ENCODE measurements at places on chromosomes 12 and 14.

GRCh38 chr14:92453691-92454090 lies 59.9 kb upstream of the RIN3 start:
- DNase-seq: no peak

GRCh38 chr14:52043690-52044089 lies 25.2 kb downstream of the NID2 start:
- peak; percentile 71 for DNase-seq

DNA sequence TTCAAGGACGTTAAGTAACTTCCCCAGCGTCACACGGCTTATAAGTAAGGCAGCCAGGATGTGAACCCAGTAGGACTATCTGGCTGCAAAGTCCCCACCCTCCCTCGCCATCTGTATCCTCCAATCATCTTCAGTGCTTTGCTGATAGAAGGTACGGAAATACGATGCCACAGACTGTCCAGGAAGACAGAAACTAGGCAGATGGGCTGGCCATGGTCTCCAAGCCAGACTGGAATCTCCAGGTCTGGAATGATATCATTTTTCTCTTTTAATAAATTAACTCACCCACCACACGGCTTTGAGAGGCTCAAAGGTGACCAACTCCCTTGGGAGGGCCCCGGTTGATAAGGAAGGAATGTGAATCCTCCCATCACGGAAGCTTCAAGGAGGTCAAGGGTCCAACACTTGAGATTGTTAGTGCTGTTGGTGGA lies 16.3 kb upstream of the BDKRB1 start:
- DNase-seq: no peak

- no peak for DNase-seq
These were observed 9.5 kb upstream of the TNFAIP2 start for GRCh38 chr14:103113774-103114173.

DNA sequence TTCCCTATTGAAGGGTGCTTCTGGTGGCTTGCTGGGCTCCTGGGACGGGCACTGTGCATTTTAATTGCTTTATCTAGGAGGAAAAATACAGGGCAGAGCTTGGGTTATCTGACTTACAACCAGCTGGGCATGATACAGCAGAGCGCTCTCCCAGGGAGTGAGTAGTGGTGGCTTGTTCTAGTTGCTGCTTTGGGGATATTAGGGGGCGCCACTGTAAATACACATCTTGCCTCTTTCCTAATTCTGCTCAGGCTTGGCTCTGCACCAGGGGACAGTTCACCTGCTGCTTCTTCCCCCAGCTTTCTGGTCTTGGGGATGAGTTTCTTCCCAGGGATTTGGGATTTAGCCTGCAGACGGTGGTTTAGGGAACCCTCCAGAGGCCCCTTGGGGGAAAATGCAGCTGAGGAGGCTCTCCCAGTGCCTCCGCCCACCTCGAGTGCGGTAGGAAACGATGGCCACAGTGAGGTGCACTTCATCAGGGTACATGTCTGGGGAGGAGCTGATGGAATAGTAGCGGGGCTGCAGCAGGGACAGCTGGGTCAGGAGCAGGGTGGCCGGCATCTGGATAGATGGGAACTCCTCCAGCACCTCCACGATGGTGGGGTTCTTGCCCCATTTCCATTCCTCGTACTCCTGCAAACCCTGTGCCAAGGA lies 36.9 kb upstream of the FBXO21 start:
- no peak for DNase-seq

DNA sequence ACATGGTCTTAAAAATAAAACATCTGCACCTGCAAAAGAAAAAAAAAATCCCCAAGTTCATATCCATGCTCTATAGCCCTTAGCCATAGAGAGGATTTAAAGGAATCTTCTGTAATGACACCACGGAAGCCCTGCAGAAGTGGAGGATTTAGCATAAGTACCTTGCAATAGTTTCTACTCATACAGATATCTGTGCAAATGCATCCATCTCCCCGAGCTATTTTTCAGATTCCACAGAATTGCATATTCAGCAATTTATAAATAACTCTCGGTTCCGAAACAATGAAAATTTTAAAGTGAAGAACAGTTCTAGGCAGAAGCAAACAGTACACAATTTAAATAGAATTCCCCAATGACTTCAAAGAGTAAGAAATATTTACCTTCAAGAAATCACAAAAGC lies 424 bp downstream of the IGF1 start:
- DNase-seq: no peak

GRCh38 chr12:58067610-58068387 lies 126.4 kb downstream of the ATP23 start:
- DNase-seq: peak; percentile 57

- DNase-seq: peak; percentile 52
These were observed 210.9 kb downstream of the MED13L start for GRCh38 chr12:116066381-116067230.

GRCh38 chr12:18982226-18982949 lies 147.1 kb upstream of the PLEKHA5 start:
- no peak for DNase-seq

DNA sequence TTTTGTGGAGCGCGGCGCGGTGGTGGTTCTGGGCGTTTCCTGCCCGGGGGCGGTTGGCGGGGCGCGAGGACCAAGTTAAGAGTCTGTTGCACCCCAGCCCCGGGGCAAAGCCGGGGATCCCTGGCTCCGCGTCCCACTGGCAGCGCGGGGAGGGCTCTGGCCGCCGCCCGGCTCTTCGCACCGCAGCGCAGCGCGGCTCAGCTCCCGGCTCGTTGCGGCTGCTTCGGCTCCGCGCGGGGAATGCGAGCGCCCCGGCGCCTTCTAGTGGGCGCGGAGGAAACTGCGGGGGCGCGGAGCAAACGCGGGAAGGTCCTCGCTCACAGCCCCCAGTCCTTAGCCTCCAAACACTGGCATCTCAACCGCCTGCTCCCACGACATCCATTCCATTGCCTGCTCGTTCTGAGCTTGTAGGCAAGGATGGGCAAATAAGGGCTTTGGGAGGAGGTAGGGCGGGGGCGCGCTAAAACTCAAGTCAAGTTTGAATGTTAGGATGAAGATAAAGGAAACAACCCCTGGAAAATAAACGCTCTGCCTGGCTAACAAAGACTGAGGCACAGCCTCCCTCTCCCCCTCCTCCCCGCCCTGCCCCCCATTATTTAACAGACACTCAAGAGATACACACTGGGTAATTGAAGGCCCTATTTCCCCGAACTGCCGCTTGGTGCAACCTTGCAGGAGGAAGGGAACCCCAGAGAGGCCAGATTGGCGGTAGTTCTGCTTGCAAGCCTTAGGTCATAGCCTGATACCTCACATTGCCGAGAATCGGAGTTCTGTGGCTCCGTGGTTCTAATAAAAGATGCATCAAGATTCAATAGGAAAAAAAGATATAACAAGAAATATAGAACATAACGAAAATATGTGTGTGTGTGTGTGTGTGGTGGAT lies at the start of gene B4GALNT1:
Gene B4GALNT1 (minus strand): TSS at position 244 of the 883 bp plus-strand sequence. CDS start 1,069 bp downstream, outside the sequence.
- DNase-seq: peak; percentile 84

DNA sequence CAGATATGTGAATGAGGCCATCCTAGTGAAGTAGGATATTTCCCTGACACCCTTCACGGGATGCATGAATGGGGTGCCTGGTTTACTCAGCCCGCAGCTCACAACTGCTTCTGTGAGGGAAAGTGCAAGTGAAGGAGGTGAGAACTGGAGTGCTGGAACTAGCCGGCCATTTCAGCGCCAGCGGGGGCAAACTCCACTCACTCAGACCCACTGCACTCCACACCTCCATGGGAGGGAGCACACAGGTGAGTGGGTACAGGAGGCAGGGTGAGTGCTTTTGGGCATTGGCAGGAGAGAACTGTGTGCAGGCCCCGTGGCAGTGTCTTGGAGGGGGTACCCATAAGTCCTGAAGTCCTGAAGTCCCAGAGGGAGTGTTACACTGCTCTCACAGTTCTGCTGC lies 1008.4 kb downstream of the SLC6A15 start:
- DNase-seq: no peak

- DNase-seq: no peak
These were observed 146.7 kb downstream of the TSPAN9 start for GRCh38 chr12:3223601-3224529.

GRCh38 chr14:62322216-62322615 lies 560.0 kb downstream of the SNAPC1 start:
- DNase-seq: no peak

GRCh38 chr14:72014486-72014885 lies 82.3 kb downstream of the RGS6 start:
- DNase-seq: no peak

GRCh38 chr14:69573831-69574262 lies 824 bp downstream of the CCDC177 start:
- DNase-seq: no peak

DNA sequence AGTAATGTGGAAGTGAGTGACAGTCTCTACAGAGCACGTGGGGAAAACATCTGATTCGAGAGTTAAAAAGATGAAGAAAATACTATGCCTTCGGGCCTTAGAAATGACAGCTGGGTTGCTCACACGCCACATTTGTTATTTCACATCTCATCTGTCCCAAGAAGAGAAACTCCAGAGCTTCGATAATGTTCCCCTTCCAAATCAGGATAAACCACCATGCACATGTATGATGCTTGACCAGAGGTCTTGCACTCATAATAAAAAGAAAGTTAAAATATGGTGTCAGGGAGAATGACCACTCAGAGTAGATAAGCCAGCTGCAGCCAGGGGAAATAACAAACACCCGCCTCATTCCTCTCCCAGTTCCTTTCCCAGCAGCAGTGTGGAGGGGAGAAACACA lies 34.6 kb downstream of the NIN start:
- DNase-seq: no peak

DNA sequence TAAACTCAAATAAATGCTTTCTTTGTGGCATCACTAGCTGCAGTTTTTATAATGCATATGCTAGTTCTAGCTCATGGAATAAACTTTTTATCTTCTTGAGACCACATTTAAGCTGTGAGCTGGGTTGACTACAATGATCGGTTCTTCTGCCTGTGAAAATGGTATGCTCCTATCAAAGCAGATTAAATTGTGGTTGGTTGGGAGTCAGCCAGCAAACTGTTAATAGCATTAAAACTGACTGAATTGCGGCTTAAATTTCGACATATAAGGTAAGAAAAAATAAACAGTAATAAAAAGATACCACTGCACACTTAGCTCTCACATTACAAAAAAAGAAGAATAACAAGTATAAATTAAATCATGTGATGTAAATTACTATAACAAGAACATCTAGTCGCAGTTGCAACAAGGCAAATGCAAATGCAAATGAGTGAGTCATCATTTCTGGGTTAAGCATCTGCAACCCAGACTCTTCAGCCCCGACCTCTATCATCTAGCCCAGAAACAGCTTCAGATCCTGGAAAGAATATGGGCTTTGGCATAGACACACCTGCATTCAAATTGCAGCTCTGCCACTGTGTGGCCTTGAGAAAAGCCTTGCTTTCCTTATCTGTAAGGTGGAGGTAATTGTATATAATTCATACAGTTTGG lies 19.8 kb upstream of the DHRS7 start:
- no peak for DNase-seq

- peak; percentile 10 for DNase-seq
These were observed 45.3 kb upstream of the RAP1B start for GRCh38 chr12:68565391-68565903.

DNA sequence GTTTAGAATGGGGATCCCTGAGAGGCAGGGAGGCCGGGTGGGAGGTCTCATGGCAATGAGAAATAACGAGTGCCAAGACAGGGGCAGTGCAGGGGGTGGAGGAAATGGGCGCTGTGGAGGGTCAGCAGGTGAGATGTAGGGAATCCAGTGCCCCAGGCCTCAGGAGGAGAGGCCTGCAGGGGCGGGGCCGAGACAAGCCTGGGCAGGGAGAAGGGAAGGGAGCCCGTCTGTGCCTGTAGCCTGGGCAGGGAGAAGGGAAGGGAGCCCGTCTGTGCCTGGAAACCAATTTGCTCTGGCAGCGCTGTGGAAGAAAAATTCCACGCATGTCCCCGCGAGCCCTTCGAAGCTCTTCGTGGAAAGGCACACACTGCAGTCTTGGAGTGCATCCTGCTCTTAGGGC lies 10.6 kb upstream of the NCOR2 start:
- no peak for DNase-seq

DNA sequence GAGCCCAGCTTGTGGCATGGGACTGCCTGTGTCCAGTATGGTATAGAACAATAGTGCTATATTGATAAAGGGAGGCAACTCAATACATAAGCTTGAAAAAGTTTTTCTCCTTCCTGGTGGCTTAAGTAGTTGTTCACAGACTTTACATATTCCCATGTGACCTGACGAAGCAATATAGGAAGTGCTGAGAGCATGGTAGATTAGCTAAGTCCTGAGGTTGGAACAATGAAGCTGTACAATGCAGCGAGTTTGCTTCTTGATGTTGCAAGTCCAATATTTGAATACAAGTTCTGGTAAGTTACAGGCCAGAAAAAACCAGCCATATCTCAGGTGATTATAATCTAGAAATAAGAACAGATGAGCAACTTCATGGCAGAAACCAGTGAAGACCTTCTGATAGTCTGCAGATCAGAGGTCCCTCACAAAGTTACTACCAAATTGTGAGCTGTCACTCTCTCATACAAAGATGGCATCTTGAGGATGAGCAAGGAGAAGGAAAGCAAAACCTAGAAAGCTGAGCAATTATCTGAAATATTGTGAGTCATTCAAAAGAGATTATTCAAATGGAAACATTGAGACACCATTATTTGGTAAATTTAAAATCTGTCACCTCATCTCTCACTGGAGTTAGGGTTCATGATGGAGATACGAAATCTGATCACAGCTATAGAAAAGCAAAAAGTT lies 72.9 kb upstream of the BTG1 start:
- no peak for DNase-seq

- no peak for DNase-seq
These were observed 1367.3 kb upstream of the FLRT2 start for GRCh38 chr14:84162633-84163032.

GRCh38 chr14:96734076-96734622 lies 63.0 kb upstream of the VRK1 start:
- no peak for DNase-seq

- DNase-seq: no peak
These were observed 458.8 kb upstream of the SOX5 start for GRCh38 chr12:24408305-24408704.

- DNase-seq: no peak
These were observed 1.4 kb downstream of the NIN start for GRCh38 chr14:50829489-50830043.

DNA sequence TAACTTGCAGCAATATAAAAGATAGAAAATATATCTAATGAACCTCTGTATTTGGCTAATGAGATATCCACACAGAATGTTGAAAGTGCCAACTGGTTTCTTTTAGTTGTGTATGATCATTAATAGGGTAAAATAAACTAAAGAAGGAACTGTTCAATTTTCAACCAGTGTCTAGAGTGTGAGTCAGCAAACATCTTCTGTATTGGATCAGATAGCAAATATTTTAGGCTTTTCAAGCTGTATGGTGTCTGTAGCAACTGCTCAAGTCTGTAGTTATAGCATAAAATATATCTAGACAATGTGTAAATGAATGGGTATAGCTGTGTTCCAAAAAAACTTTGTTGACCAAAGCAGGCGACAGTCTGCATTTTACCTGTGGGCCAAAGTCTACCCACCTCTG lies 23.5 kb upstream of the NOVA1 start:
- DNase-seq: no peak

DNA sequence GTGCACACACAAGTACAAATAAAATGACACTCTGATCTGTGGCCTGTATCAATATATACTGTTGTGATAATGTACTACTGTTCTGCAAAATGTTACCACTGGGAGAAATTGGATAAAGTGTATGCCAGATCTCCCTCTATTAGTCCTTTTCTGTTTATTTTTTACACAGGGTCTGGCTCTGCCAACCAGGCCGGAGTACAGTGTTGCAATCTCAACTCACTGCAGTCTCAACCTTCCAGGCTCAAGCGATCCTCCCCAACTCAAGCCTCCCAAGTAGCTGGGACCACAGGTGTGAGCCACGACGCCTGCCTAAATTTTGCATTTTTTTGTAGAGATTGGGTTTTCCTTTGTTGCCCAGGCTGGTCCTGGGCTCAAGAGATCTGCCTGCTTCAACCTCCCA lies 1.9 kb downstream of the NT5DC3 start:
- DNase-seq: no peak

- DNase-seq: no peak
These were observed 3.6 kb downstream of the IPO4 start for GRCh38 chr14:24185026-24185425.
